ENCODE measurements at places on chromosomes 2 and 18. TPM values are rescaled to one million over a fixed set of nuclear protein-coding genes. Genes with fewer than 3 reads are reported as not detected.

Gene GPR39
- not detected for total RNA-seq

Gene GLI2
- 0.71 TPM for total RNA-seq

Gene CRYGC
- not detected for total RNA-seq

Gene STAT4
- total RNA-seq, result 0.56 TPM

Gene FIGN
- 1.2 TPM for total RNA-seq

Gene PSTPIP2
- 14.4 TPM for total RNA-seq

Gene GAL3ST2
- total RNA-seq, result not detected

Gene OBSL1
- total RNA-seq, result 53.4 TPM

Gene SLC9A2
- 7.1 TPM for total RNA-seq

Gene GCC2
- total RNA-seq, result 20.8 TPM

Gene RALB
- 36.5 TPM for total RNA-seq

Gene FAM237A
- total RNA-seq, result not detected

Gene LCT
- total RNA-seq, result 0.04 TPM

Gene HTR2B
- 0.17 TPM for total RNA-seq

Gene CYP1B1
- 53.1 TPM for total RNA-seq

Gene STARD6
- total RNA-seq, result not detected

Gene CYP27A1
- 48.4 TPM for total RNA-seq

Gene RUFY4
- total RNA-seq, result not detected

Gene VWC2L
- 0.51 TPM for total RNA-seq

Gene TCF23
- 0.20 TPM for total RNA-seq

Gene CLIP4
- 111 TPM for total RNA-seq

Gene CSRNP3
- total RNA-seq, result 0.20 TPM

Gene UGT1A8
- total RNA-seq, result not detected

Gene KRCC1
- 24.1 TPM for total RNA-seq

Gene CNDP2
- 46.9 TPM for total RNA-seq

Gene FHOD3
- total RNA-seq, result 32.9 TPM

Gene FAM110C
- 0.10 TPM for total RNA-seq

Gene RFX8
- not detected for total RNA-seq

Gene MLPH
- 7.8 TPM for total RNA-seq

Gene SERPINB11
- total RNA-seq, result not detected

Gene CCDC121
- total RNA-seq, result 2.5 TPM

Gene SLC9A4
- 0.08 TPM for total RNA-seq

Gene ITGA4
- 0.85 TPM for total RNA-seq

Gene HAAO
- 2.5 TPM for total RNA-seq

Gene EGR4
- not detected for total RNA-seq

Gene HOXD12
- total RNA-seq, result not detected

Gene DHX57
- 11.6 TPM for total RNA-seq

Gene CROCC2
- not detected for total RNA-seq

Gene ZNF521
- total RNA-seq, result 4.2 TPM

Gene LOXHD1
- total RNA-seq, result 0.13 TPM

Gene MYL1
- total RNA-seq, result 3,329 TPM

Gene GALNT5
- not detected for total RNA-seq

Gene SERPINB3
- not detected for total RNA-seq

Gene ALPI
- not detected for total RNA-seq

Gene RTP5
- total RNA-seq, result not detected

Gene BOLL
- 6.5 TPM for total RNA-seq

Gene RHOB
- total RNA-seq, result 194 TPM

Gene NT5DC4
- total RNA-seq, result not detected

Gene CPO
- 0.63 TPM for total RNA-seq

Gene CD28
- total RNA-seq, result 0.71 TPM

Gene GALR1
- 0.02 TPM for total RNA-seq

Gene ADCYAP1
- total RNA-seq, result not detected

Gene ANTXR1
- total RNA-seq, result 12.7 TPM

Gene RAD51AP2
- total RNA-seq, result not detected

Gene NAT8
- total RNA-seq, result not detected

Gene SLC16A14
- total RNA-seq, result 0.75 TPM

Gene CFAP65
- not detected for total RNA-seq

Gene RFTN2
- 1.9 TPM for total RNA-seq

All from psoas muscle (tissue), 8 donors.